ENCODE measurements at places on chromosomes 3 and 15.

DNA sequence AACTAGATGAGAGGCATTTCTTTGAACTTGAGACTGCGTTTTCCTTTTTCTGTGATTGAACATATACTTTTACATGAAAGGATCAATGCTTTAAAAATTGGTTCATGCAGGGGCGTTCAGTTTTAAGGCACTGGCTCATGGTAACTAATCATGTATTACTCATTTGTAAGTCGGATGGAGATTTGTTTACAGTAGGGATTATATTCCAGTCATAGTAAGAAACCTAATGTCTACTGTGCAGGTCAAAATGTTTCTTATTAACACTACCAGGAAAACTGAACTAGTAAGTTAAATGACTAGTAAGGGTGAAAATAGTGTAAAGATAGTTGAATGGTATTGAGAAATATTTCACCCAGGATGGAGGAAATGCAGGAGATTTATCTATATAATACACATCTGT lies 258.8 kb upstream of the GBE1 start:
- DNase-seq, result no peak

- DNase-seq, result no peak
Observed at GRCh38 chr3:170480111-170480510, 61.4 kb downstream of the CLDN11 start.

DNA sequence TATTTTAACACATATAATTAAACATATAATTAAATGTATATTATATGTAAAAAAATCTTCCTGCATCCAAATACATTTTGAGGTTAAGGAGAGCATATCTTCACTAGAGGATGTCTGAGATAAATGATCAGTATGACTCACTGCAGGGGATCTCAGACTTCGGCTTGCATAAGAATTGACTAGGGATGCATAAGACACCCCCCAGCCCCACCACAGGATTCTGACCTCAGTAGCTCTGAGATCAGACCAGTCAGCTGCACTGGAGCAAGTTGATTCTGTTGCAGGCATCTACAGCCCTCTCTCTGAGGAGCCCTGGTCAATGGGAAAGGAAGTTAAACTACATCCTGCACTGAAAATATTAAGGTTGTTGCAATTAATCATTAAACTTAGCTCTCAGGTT lies 29.0 kb upstream of the TBC1D21 start:
- peak; percentile 61 for DNase-seq

- no peak for DNase-seq
Observed at GRCh38 chr15:63072809-63073277, 30.3 kb downstream of the TPM1 start.

DNA sequence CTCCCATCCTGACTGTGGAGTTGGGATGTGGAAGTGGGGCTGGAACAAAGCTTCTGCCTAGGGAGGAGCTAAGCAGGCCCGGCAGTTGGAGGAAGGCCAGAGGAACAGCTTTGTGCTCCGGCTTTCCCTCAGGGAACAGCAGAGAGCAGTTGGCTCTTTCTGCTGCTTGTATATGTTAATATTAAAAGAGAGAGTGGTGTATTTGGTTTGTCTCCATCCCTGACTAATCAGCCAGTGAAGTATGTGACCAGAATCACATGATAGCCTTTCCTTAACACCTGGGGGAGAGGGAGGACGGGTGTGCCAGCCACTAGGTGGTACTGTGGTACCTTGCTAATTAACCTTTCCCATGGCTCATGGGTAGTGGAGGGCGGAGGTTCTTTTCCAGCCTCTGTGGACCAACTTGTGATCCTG lies 10.0 kb downstream of the EIF2B5 start:
- DNase-seq, result peak; percentile 86

DNA sequence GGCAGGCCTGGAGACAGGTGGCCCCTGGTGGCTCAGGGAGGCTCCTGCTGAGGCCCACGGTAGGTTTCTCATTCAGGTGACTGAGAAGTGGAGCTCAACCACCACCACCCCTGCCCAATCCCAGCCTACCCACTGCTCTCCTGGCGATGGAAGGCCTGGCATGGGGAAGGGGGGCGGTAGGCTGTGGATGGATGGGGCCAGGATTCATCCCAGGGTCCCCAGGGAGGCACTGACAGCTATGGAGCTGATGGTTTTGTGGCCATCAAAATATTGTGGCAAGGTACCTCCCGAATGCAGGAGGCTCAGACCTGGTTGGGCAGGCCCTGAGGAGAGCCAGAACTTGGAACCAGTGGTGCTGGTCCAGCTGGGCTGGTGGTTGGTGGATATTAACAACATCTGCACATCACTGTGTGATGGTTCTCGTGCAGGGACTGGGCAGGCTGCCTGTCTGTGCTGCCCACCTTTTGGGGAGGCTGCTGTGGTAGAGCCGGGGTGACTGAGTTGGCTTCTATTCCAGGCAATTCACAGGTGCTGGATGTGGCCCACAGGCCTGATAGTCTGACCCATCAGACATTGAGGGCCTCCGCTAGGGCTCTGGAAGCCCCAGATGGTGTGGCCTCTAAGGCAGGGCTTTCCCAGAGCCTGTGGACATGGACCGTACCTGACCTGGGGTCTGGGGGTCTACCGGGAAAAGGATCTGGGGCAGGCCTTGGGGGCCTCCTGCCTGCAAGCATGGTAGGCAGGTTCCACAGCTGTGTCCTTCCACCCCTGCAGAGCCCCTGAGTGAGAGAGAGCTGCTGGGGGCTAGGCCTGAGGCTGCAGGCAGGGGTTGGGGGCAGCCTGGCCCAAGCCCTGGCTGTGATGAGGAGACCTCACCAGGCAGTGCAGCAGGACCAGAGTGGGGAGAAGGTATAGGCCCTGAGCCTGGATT lies 3.4 kb downstream of the ZBTB47 start:
- DNase-seq, result no peak

DNA sequence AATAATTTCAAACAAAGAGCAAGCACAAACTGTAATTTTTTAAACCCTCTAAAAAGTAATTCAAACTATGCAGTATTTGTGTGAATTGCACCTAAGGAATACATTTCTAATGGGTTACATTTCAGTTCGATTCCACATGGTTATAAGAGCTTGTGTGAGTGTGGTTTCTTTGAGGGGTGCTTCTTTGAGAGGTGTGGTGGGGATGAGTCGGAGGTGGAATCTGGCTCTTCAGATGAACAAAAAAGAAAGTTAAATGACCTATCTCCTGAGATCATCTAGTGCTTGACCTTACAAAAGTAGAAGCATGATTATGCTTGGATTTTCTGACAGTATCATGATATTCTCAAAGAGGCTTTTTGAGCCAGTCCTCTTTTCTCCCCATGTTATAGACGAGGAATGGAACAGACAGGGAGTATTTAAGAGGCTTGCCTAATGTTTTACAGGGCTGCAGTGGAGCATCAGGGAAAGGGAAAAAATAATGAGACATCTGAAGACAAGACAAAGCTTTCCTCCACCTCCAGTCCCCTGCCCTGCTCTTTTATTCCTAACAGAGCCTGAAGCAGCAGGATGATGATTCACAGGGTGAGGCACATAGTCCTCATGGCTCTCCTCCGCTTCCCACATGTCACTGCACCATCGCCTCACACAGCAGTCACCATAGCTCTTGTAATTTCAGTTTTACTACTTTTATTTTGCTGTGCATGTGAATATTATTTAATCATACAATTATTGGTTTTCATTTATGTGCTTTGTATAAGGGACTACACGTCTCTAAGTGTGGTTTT lies 82.0 kb downstream of the LYSMD4 start:
- DNase-seq, result no peak

GRCh38 chr3:153173758-153174516 lies 11.9 kb downstream of the RAP2B start:
- DNase-seq, result peak; percentile 74

DNA sequence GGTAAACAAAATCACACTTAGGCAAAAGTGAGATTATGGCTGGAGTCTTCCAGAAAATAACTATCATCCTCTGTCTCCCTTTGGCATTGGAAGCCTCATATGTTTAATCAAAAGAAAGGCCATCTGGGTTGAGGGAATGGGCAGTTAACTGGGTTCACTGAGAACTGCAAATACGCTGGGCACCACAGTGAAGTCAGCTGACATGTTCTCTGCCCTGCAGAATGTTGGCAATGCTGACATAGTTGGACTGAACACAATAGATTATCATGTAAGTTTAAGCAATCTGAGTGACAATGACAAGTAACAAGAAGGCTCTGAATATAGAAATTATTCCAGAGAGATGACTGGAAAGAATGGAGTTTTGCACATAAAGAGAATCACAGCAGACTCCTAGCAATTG lies 43.8 kb upstream of the SLC25A26 start:
- no peak for DNase-seq

DNA sequence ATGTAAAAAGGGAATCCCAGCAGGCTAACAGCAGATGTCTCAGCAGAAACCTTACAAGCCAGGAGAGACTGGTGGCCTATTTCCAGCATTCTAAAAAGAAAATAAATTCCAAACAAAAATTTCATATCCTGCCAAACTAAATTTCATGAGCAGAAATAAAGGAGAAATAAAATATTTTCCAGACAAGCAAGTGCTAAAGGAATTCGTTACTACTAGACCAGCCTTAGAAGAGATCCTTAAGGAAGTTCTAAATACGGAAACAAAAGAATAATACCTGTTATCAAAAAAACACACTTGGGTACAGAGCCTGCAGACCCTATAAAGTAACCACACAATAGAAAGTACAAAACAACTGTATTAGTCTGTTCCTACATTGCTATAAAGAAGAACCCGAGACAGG lies 41.4 kb downstream of the HDGFL3 start:
- no peak for DNase-seq

GRCh38 chr3:14600075-14600474 lies 51.5 kb upstream of the CCDC174 start:
- DNase-seq, result no peak

DNA sequence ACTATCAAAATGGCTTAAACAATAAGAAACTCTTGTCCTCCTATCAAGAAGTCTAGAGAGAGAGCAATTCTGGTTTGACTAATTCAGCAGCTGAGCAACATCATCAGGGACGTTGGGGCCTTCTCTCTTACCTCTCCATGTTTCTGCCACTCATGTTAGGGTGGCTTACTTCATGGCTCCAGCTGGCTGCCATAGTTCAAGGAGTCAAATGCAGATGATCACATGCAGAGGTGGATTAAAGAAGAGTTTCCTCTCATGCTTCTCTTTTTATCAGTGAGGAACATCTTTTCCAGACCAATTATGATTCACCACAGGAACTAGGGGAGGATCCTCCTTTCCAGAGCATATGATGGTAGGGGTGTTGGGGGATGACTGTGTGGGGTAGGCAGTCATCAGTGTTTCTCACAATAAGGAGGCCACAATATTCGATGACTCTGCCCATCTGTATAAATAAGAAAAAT lies 45.5 kb downstream of the NEK11 start:
- DNase-seq, result no peak

GRCh38 chr3:78338405-78338804 lies 1298.5 kb downstream of the ROBO2 start:
- DNase-seq, result no peak
